Thyroid gland (tissue), 4 donors: ENCODE measurements at places on chromosomes 1 and 21. TPM values are rescaled to one million over a fixed set of nuclear protein-coding genes. Genes with fewer than 3 reads are reported as not detected.

The WNT3A gene
- total RNA-seq, result not detected

The BLACAT1 gene
- 4.2 TPM for total RNA-seq

DNA sequence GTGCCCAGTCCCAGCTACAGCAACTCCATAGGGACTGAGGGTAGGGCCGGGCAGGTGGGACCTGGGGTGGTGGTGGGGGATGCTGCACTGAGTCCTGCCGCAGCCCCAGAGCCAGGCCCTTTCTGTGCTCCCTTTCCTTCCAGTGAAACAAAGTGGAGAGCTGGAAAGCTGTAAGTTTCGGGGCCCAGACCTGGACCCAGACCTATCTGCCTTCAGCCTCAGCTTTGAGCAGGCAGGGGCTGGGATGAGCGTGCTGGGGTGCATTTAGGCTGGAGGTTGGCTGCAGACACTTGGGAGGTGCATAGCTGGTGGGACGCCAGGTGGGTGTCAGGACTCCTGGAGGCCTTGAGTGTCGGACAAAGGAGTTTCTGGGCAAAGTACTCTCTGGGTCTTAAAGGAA lies 92.7 kb upstream of the C1orf174 start:
- H3K27ac ChIP-seq, result no peak overlapping the region
- no peaks in the 10 kb centered on the region for H3K27me3 ChIP-seq
- DNase-seq, result no peak

DNA sequence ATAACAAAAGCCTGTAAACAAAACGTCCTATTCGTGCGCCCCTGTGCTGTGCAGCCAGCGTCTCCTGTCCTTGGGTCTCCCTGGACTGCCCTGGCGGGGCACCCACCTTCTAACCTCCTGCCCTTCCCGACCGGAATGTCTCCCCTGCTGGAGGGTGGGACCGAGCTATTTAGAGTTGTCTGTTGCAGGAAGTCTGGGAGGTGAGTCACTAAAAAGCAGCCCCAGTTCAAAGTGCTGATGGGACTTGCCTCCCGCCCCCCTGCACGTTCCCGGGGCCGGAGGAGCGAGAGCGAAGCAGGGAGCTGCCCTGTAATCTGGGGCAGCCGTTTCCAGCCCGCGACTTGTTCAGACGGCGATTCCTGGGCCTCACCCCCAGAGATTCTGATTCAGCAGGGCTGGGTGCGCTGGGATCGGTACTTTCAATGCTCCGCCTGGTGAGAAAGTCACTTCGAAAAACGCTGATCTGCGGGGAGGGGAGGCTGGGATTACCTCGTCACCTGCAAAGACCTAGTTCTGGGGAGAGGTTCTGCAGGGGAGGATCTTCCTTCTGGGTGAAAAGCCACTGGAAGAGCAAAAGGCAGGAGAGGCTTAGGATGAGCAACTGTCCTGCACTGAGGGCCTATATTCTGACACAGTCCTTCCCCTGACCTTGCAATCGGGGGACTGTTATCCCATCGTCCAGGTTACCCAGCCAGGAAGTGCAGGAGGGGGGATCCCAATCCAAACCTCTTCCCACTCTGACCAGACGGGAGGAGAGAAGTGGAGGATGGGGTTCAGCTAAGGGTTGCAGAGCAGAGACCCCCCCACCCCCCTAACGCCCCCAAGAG lies 1.2 kb upstream of the DHRS3 start:
- peaks cover 62% of the 10 kb centered on the region for H3K4me1 ChIP-seq
- DNase-seq, result peak; percentile 51
- peak overlapping the region; percentile 99 for H3K27ac ChIP-seq
- H3K36me3 ChIP-seq, result no peaks in the 10 kb centered on the region
- no peaks in the 10 kb centered on the region for H3K27me3 ChIP-seq

DNA sequence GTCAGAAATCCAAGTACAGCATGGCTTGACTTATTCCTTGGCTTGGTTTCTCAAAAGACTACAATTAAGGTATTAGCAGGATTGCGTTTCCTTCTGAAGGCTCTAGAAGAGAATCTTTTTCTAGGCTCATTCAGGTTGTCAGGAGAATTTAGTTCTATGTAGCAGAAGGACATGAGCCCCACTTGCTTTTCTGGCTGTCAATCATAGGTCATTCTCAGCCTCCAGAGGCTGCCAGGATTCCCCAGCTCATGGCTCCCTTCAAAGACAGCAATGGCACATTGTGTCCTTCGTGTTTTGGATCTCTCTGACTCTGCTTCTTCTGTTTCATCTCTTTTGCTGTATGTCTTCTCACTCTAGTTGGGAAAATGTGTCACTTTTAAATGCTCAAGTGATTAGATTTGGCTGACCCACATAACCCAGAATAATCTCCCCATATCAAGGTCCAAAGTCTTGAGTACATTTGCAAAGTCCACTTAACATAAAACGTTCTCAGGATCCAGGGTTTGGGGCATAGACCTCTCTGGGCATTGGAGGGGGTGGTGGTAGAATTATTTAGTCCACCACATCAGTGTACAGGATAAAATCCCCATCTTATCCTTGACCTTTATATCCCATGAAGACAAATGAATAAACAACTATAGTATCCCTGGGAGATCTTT lies 126.7 kb upstream of the BCL9 start:
- no peak overlapping the region for H3K4me3 ChIP-seq
- no peak for DNase-seq
- no peaks in the 10 kb centered on the region for H3K27me3 ChIP-seq

The NCF2 gene
- 9.8 TPM for total RNA-seq

The LENEP gene
- not detected for total RNA-seq

DNA sequence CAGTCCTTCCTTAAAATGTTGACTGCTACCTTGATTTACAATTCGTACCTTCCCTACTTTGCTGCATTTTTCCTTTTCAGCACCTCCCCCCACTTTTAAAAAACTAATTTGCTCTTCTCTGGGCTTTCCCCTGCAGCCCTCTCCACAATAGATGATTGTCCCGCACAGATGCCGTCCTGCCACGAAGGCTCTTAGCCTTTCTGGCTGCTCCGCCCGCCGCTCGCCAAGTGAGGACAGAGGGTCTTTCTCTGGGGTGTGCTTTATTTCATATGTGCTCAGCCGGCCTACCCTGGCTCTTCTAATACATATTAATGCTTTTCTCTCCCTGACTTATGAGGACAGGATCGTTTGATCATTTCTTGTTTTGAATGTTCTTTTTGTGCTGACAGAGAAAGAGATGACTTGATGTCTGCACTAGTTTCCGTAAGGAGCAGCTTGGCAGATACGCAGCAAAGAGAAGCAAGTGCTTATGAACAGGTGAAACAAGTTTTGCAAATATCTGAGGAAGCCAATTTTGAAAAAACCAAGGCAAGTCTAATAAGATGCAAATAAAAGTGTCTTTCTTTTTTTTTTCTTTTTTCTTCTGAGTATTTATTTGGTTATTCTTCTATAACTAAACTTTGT lies 60.6 kb downstream of the SDCCAG8 start:
- no peak overlapping the region for H3K4me3 ChIP-seq
- H3K4me1 ChIP-seq, result peaks cover 50% of the 10 kb centered on the region
- no peaks in the 10 kb centered on the region for H3K36me3 ChIP-seq
- H3K27ac ChIP-seq, result peak overlapping the region; percentile 96

GRCh38 chr1:25819491-25820246 lies at the start of gene MTFR1L:
Gene MTFR1L, plus strand, starts transcription at chr1:25819954. Its CDS starts 3,151 bp downstream, at chr1:25823105.
- no peaks in the 10 kb centered on the region for H3K36me3 ChIP-seq
- peaks cover 40% of the 10 kb centered on the region for H3K4me1 ChIP-seq
- no peaks in the 10 kb centered on the region for H3K27me3 ChIP-seq

DNA sequence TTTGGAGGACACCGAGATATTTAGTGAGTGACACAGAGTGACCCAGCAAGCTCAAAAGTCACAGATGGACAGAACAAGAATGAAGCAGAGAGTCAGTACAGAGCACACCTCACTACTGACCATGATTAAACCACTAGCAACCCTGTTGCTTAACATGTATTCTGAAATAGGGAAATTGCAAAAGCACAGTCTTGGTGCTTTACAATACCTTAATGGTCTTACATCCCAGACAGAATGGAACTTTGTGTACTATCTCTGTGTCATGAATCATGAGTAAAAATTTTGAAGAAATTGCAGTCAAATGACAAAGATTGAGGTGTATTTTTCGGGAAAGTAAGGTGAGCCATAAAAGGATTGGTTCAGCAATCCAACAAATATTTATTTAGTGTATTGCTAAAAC lies 2.7 kb upstream of the SAMSN1 start:
- no peaks in the 10 kb centered on the region for H3K36me3 ChIP-seq
- no peaks in the 10 kb centered on the region for H3K27me3 ChIP-seq
- no peak overlapping the region for H3K4me3 ChIP-seq
- no peak overlapping the region for H3K27ac ChIP-seq
- no peaks in the 10 kb centered on the region for H3K4me1 ChIP-seq
- no peak for DNase-seq

The DPH5 gene
- total RNA-seq, result 13.8 TPM

The ADCY10 gene
- total RNA-seq, result 0.40 TPM

The ELF3 gene
- 8.5 TPM for total RNA-seq

The TRIM67 gene
- not detected for total RNA-seq

GRCh38 chr1:115793162-115793561 lies 24.6 kb upstream of the CASQ2 start:
- no peaks in the 10 kb centered on the region for H3K36me3 ChIP-seq
- H3K4me1 ChIP-seq, result no peaks in the 10 kb centered on the region
- no peak overlapping the region for H3K27ac ChIP-seq
- no peak for DNase-seq

The PLEKHG5 gene
- total RNA-seq, result 5.8 TPM

- H3K4me3 ChIP-seq, result peak within 1 kb of the TSS; percentile 98
- H3K4me1 ChIP-seq, result peaks cover 20% of the 10 kb centered on the region
- peak within 1 kb of the TSS; percentile 92 for H3K27ac ChIP-seq
- no peaks in the 10 kb centered on the region for H3K27me3 ChIP-seq
- DNase-seq, result peak; percentile 94
Observed at GRCh38 chr1:40161125-40161887, at the start of gene RLF. Gene RLF, plus strand, starts transcription at chr1:40161387. Its CDS starts 13 bp downstream, at chr1:40161400.

The GNPAT gene
- 36.0 TPM for total RNA-seq
